ENCODE measurements at places on chromosomes 12 and 14.

- DNase-seq = no peak
These were observed 42.9 kb downstream of the IFNG-AS1 start for GRCh38 chr12:68031881-68032739.

DNA sequence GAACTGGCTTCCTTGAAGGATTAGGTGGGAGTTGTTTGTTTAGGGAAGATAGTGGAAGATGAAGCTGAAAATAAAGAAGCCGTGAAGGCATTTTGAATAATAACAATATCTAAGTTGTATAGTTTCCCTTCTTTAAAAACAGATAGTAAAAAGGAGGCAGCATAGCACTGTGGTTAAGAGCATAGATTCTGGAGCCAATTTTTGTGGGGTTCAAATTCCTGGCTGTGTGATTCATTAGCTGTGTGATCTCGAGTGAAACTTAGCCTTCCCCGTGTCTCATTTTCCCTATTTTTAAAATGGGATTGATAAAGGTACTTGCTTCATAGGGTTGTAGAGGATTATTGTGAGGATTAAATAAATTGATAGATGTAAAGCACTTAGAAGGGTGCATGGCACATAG lies 104.5 kb downstream of the MYRFL start:
- no peak for DNase-seq

DNA sequence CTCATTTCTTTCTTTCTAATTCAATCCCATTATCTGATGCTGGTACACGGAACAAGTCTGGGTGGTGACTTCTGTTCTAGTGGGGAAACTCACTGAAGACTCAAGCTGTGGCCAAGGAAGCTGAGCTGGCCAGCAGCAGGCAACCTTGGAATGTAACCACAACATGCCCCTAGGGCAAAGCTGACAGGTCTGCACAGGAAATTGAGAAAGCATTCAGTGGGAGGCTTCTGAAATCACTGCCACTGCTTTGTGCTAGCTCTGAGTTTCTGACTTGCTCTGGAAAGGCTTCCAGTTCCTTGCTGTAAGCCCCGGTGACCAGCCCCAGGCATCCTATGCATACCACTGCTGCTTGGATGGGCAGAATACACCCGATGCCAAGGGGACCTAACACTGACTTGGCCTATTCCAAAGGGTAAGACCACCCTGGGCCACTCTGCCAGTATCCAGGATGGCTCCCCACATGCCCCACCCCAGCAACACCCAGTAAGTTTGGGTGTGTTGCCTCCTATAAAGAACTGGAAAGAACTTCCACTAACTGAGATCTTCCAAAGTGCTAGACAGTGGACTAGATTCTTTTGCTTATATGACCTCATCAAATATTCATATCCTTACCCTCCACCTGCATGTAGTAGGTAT lies 84.5 kb upstream of the CDKN3 start:
- DNase-seq = no peak

DNA sequence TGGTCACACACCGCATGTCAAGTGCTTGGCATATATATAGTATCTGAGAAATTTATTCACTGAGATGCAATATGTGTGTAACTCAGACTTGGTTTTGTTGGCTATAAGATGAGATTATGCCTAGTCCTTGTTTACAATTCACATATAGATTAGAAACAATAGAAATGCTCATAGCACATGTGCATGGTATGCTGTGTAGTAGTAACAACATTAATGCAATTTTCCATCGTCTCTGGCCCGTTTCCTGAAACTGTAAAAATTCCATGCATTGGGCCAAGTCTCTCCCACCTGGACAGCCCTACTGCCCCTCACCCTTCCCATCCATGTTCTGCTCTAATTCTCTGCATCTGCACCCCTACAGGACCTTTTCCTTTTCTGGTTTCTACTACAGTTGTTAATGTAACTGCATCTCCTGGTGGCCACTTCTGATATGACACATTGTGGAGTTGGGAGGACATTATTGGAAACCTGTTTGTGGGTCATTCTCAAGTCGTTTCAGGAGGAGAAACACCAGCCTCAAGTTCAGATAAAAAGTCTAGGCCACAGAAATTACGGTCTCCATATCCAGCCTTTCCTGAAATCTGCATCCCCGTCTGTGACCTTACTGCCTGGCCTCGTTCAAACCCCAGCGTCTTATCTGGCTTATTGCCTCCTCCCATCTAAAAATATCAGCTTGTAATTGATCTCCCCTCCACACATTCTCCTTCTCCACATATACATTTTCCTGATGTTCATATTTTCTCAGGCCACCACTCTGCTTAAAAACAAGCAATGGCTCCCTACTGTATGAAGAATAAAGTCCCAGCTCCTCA lies 37.5 kb downstream of the EMP1 start:
- no peak for DNase-seq

All from hematopoietic multipotent progenitor cell (in vitro differentiated cells).